ENCODE measurements at places on chromosomes 6 and 20. TPM values are rescaled to one million over a fixed set of nuclear protein-coding genes. Genes with fewer than 3 reads are reported as not detected.

The OR2H1 gene
- total RNA-seq = not detected

The C20orf202 gene
- total RNA-seq = not detected

The TSBP1 gene
- not detected for total RNA-seq

The EDN1 gene
- under 0.01 TPM for total RNA-seq

The POFUT1 gene
- 63.4 TPM for total RNA-seq

The UST gene
- total RNA-seq = 8.5 TPM

The C20orf204 gene
- total RNA-seq = not detected

The NKX2-4 gene
- not detected for total RNA-seq

All from myometrial cell (primary cell).